ENCODE measurements at places on chromosomes 1 and 21.

GRCh38 chr21:31363720-31364119 lies 19.7 kb upstream of the TIAM1 start:
- peak; percentile 17 for DNase-seq

DNA sequence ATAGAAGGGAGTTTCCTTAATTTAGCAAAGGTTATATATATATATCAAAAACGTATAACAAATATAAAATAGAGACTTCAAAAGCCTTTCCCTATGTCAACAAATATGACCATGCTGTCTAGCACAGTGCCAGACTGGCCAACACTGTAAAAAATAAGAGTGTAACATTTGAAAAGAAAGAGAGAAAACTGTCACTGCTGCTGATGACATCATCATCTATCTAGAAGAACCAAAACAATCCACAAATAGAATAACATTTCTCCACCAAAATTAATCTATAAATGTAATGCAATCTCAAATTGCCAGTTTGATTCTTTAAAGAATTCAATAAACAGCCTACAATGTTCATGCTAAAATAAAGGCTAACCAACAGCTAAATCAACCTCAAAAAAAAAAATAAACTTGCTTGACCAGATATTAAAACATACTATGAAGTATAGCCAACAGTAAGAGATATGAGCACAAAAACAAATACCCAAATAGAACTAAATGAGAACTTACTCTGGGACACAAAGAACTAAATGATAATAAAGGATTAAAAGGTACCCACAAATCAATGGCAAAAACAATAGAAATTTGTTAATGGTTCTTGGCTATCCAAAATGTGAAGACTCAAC lies 50.2 kb downstream of the ENAH start:
- no peak for DNase-seq

- DNase-seq: no peak
Measured at GRCh38 chr1:200184196-200184595, 156.7 kb downstream of the NR5A2 start.

DNA sequence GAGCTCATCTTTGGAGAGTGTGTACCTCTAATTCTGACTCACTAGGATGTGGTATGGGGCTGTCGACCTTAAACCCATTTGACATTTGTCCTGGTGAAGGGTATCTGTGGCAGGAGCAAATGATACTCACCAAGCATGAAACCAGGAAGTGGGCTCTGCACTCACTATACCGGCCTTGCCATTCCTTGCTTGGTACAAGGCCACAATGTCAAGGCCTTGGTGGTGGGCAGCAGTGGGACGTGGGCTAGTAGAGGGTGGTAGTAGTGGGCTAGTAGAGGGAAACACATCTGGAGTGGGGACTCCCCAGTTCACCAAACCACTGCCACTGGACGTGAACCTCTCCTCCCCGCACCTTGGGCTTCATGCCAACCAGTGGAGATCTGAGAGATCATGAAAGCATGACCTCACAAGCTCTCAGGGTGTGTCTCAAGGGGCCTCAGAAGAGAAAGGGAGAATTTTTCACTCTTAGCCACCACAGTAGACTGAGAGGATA lies 11.5 kb downstream of the TNFSF4 start:
- no peak for DNase-seq

GRCh38 chr1:151819976-151820623 lies 11.5 kb downstream of the RORC start:
- no peak for DNase-seq

DNA sequence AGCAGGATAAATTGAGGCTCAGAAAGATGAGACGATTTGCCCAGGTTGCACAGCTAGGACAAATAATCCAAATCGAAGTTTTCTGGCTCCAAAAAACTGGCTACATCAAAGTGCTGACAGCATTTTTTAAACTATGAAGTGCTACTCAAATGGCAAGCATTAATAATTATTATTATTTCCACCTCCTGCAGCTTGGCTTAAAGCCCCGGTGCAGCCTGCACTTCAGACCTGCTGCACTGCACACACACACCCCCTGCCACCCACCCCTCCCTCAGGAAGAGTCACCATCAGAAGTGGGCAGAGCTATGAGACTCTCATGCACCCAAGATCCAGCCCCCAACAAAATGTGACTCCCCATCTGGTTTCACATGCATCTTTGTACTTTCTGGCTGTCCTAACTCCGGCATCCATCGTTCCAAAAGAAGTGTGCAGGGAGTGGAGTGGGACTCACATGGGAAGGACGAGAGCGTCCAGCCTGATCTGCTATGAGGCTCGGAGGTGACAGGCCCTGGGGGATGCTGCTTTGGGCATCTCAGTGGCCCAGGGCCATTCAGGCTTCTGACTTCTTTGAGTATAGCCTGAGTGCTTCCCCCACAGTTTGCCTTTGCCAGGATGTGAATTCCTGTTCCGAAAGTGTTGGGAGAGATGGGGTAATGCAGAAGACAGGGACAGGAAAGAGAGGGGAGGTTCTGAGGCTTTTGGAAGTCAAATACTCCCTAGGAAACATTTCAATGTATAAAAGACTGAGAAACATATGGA lies 65.0 kb upstream of the FAM20B start:
- no peak for DNase-seq

DNA sequence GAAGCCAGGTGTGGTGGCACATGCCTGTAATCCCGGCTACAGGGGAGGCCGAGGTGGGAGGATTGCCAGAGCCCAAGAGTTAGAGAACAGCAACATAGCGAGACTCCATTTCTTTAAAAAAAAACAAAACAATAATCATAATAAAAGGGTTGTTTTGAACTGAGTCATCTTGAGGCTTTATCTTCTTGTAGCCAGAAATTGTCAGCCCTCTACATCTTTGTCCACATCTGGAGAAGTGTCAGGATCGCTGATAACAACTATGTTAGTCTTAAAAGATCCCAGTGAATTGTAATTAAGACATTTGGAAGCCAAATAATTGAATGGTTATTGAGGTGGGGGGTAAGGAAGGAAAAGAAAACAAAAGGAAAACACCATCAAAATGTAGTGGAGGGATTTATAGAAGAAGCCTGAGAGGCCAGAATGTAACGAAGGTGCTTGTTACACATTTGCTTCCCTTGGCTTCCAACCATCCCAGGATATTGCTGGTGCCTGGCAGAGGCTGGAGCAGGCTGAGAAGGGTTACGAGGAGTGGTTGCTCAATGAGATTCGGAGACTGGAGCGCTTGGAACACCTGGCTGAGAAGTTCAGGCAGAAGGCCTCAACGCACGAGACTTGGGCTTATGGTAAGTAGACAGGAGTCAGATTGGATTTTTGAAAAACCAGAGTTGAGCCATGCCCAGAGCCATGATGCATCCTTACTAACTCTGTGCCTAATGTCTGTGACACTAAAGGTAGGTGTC lies 52.5 kb upstream of the MTR start:
- no peak for DNase-seq

GRCh38 chr1:186568221-186568620 lies 107.3 kb upstream of the PDC start:
- DNase-seq: no peak

- no peak for DNase-seq
Measured at GRCh38 chr1:59714219-59714618, 100.5 kb upstream of the HOOK1 start.

GRCh38 chr21:16945580-16945979 lies 567.3 kb upstream of the CXADR start:
- no peak for DNase-seq

- DNase-seq: no peak
Measured at GRCh38 chr1:215084621-215085020, 2.1 kb downstream of the KCNK2 start.

DNA sequence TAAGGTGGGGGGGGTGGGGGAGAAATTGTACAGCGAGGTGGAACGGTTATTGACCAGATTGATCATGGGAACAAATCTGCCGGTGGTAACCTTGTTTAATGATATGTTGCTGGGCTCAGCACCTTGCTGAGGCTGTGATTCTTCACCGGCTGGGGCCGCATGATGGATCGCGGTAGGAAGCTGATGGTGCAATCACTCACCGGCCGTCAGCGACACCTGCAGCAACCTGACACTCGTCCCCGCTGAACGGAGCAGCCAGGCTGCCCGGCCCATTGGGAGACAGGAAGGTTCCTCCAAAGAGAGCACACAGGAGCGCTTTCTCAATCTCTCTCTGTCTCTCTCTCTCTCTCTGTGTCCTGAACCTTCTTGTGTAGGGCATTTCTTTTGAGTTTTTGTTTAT lies 128.5 kb upstream of the RRP15 start:
- DNase-seq: no peak

GRCh38 chr1:203175237-203175826 lies at the start of gene MYBPH:
Gene MYBPH (minus strand): TSS chr1:203175826. CDS start chr1:203175755, 71 bp downstream.
- no peak for DNase-seq

- DNase-seq: no peak
Measured at GRCh38 chr1:155522069-155522468, 40.5 kb downstream of the ASH1L start.

- peak; percentile 51 for DNase-seq
Measured at GRCh38 chr1:221439747-221440501, 302.0 kb downstream of the DUSP10 start.

GRCh38 chr1:114902343-114902742 lies 47.7 kb downstream of the SYCP1 start:
- no peak for DNase-seq

DNA sequence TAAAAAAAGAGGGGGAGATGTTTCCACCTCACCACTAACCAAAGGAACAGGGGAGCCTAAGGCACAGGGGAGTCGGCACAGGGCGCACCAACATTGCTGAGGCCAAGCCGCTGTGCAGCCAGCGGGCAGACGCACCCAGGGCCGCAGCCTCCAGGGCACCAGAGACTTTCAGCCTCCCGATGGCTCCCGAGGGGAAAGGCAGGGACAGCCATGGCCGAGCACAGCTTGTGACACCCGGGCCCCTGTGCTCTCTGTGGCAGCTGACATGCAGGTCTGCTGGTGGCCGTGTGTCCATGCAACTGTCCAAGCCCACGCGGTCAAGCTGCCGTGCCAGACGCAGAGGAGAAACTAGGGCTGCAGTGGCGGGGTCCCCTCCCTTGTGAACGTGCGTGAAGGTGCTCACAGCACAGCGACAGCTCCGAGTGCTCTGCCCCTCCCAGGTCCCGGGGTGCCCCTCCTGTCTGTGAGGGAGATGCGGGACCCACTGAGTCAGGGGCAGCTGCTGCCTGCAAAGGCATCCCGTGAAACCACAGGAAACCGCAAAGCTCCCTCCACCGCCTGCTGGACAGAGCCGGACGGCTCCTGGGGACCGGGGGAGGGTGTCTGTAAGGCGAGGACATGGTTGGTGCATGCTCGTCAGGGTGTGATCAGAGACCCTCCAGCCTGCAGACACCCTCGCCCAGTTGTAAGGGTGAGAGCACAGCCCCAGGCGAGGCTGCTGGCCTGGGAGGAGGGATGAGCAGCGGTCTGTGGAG lies 2.5 kb downstream of the KRTAP10-11 start:
- no peak for DNase-seq

- no peak for DNase-seq
Measured at GRCh38 chr1:14961661-14962267, 191.8 kb upstream of the TMEM51 start.

DNA sequence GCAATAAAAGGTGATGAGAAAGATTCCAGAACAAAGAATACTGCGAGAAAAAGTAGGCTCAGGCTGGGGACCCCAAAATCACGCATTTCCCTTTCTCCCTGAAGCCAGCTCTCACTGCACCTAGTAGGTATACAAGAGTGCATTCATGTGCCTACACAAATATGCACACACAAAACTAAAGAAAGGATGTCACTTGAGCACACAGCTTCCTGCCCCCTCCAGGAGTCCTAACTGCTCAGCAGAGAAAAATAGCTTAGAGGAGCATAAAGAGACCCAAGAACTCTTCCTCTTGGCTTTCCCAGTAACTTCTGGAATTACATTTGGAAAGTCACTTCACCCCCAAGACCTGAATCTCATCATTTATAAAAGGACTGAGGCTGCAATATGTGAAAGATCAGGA lies 38.0 kb downstream of the JAK1 start:
- no peak for DNase-seq

- DNase-seq: no peak
Measured at GRCh38 chr21:43001316-43001715, 27.0 kb downstream of the PKNOX1 start.

DNA sequence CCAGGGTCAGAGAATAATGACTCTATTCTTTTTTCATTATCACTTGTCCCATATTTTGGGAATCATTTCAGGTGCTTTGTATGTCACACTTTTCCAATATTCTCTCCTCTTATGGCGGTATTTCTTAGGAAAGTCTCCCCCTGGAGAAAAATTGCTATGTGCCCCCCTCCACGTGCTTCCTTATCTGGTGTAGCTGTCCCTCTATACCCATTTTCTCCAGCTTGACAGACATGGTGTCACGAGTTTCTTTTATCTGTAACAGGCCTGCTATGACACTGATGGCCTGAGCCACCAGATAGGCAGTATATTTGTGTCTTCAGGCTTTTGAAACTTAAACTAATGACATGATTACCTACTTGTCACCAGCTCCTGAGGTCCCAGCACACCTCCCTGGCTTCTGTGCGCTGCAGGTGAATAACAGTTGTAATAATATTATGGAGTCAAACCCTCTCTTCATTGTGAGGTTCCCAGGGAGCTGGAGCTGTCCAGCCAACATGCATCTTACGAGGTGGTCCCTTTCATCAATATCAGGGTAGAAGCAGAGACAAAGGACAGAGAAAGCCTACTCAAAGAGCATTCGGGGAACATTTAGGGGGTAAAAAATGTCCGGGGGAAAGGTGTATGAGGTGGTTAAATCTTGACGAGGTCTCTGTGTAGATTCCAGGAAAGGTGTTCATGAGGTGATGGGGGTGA lies 71.2 kb upstream of the DUSP10 start:
- DNase-seq: no peak

DNA sequence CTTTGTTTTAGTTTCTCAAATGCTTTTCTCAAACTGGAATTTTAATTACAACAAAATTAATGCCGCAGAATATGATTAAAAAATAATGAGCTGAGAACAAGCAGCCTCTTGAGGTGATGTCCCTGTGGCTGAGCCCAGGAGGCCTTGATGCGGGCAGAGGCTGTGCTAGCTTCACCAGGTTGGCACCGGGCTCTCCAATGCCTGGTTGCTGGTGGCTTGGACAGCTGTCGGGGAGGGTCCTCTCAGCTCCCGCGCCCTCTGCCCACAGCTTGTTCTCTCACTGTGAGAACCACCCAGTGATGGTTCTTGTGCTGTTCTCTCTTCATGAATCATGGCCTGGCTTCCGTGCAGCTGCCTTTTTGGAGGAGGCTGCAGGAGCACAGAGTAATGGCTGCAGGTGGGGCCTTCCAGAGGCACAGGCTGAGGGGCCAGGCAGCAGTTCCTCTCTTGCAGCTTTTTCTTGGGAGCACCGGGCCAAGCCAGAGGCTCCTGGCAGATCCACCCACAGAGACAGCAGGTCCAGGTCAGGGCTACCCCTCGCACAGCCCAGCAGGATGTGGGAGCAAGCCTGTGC lies 156.3 kb downstream of the PCBP3 start:
- no peak for DNase-seq

GRCh38 chr1:72662918-72663317 lies 380.6 kb upstream of the NEGR1 start:
- DNase-seq: no peak

DNA sequence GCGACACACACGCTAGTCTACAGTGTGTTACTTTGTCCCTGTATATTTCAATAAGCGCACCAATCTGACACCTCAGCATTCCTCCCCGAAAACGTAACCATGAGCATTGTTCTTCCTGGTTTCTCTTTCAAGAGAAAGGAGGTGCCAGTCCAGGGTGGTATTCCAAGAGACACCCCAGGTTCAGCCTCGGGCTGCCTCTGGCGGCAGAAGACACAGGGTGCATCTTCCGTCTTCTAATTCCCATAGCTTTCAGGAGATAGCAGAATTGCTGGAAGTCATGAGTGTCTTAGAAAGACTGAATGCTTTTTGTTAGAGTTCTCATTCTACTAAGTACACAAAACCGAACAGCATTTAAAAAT lies 15.9 kb upstream of the RGS8 start:
- DNase-seq: no peak

All from CD4-positive, alpha-beta T cell treated with Interleukin-12 subunit alpha and Interleukin-12 subunit beta, for 1 hour (primary cell).